D341Med (cell line): ENCODE measurements at places on chromosomes 2 and 18.

DNA sequence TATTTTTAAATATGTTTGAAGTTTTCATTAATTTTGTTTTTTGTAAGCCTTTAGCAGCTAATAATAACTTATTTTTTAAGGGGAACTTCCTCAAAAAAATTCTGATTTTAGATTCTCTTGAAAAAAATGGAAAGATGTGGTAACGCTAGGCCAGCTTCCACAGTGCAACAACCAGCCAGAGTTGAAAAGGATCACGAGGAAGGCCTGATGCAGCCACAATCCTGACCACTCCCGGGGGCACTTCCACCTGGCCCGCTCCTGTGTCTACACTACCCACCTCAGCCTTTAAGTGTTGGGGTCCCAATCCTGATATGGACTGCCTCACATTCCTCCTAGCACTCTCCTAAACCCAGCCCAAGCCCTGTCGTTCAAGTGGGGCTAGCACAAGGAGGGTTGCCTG, 101.1 kb downstream of the TMEM17 start:
- DNase-seq, result no peak

GRCh38 chr2:69764286-69765095, 22.6 kb downstream of the ANXA4 start:
- DNase-seq, result no peak

DNA sequence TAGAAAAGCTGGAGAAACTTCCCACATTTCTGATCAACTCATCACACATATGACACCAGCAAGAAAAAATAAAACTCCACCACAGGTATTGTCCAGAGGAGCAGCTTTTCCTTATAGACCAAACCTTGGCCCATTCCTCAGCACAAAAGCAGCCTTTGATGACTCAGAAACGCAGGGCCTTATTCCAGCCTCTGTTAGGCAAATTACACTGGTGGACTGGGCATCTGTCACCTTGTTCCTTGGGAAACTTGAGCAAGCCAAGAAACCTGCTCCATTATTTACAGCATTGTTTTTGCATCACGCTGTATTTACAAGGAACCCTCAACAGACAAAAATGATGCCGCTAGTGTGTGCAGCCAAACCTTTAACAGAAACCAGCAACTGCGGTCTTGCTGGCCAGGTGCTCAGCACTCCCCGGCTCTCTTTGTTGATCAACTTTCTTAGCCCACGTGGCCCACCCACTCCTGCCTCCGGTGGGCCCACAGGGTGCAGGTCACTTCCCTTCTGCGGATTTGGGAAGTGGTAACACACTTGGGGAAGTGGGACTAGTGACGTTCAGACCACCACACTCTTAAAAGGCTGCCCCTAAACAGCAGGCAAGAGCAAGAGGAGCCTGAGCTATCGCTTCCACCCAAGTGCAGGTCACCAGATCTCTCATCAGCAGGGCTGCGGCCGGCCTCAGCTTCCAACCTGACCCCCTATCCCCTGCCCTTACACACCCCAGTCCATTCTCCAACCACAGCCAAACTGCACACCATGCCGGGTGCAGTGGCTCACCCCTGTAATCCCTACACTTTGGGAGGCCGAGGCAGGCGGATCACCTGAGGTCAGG, 1.5 kb downstream of the AP1S3 start:
- no peak for DNase-seq

GRCh38 chr2:8573234-8573941, 108.5 kb upstream of the ID2 start:
- no peak for DNase-seq

- no peak for DNase-seq
Measured at GRCh38 chr2:19775838-19776237, 125.9 kb downstream of the TTC32 start.

GRCh38 chr2:221103930-221104329, 468.2 kb downstream of the EPHA4 start:
- no peak for DNase-seq

DNA sequence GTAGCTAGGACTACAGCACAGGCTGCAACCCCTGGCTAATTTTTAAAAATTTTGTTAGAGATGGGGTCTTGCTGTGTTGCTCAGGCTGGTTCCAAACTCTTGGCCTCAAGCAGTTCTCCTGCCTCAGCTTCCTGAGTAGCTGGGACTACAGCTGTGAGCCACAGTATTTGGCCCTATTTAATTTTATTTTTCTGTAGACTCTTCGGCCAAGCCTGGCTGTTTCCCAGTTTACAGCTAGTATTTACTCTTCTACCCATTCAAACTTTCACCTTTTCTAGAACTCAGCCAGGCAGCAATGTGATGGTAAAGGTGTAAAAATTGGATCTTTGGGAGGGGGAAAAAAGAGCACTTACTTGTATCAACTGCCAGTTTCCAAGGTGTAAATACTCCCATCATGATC, 35.3 kb downstream of the SH3RF3 start:
- no peak for DNase-seq

DNA sequence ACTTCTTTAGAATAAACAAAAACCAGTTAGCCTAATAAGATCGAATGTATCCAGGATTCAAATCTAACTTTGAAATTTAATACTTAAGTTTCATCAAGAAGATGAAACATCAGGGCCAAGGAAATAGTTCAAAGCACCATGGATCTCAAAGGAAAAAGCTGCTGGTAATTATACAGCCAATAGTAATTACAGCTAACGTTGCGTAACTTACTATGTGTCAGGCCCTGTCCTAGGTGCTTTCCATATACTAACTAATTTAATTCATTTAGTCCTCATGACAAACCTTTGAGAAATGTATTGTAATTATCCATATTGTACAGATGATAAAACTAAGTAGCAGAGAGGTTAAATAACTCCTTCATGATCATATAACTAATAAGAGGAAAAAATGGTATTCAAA, 598.6 kb downstream of the NYAP2 start:
- DNase-seq, result no peak

GRCh38 chr2:139079311-139079710, 299.1 kb upstream of the NXPH2 start:
- DNase-seq, result no peak

- no peak for DNase-seq
Measured at GRCh38 chr18:10170375-10170774, 256.6 kb downstream of the VAPA start.

DNA sequence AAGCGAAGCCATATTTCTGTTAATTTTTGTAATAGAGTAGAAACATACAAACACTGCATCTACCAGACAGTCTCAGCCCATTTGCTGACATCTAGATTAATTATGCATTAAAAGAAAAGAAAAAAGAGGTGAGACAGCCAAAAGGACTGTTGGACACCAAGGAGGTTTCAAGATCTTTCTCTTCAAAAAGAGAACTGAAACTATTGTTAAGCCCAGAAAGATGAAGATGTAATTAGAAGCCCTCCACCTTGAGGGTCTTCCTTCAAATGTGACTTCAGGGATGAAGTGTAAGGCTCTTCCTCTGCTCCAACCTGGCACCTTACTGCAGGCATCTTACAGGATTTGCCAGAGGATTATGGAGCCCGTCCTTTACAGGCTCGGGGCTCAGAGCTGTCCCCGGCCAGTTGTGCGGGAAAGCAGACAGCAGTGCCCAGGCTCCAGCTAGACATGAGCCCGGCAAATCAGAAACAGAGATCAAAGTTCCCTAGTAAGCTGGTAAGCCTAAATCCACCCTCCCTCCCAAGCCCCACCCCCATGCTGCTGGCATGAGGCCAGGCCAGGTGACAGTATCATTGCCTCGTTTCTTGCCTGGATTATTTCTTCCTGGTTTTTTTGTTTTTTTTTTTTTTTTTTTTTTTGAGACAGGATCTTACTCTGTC, 38.9 kb downstream of the ADI1 start:
- no peak for DNase-seq

GRCh38 chr2:66940080-66940479, 457.1 kb upstream of the ETAA1 start:
- DNase-seq, result no peak

GRCh38 chr18:44699572-44700261, 19.0 kb downstream of the SETBP1 start:
- DNase-seq, result no peak

GRCh38 chr18:13443552-13443951, 225.0 kb downstream of the LDLRAD4 start:
- DNase-seq, result no peak

DNA sequence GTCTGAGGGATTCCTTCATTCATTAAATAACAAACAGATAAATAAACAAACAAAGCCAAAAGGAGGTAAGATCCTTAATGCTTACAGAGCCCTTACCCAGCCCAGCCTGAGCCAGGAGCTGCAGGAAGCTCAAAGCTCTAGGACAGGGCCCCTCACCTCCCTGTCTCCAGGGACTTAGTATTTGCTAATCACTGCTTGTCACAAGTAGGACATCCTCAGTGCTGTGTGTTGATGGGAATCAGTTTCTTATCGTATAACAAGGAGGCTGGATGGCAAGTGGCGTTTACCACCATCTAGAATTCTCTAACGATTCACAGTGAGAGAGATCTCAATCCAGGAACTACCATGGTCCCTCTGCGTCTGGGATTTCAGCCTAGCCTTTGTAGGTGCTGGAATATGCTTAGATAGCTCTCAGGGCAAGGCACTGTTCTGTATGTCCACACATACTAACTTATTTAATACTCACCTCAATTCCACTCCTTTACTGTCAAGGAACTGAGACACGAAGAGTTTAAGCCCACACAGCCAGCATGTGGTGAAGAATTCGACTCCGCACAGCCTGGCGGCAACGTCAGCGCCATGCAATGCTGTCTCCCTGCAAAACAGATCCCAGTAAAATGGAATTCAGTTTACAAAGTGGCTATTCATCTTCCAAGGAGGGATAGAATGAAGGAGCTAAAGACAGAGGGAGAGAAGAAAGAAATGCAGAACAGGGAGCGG, 164.8 kb downstream of the MYCN start:
- DNase-seq, result no peak

- DNase-seq, result no peak
Measured at GRCh38 chr2:84078471-84078870, 380.6 kb downstream of the SUCLG1 start.

GRCh38 chr2:226524381-226524843, 275.2 kb downstream of the IRS1 start:
- DNase-seq, result no peak

DNA sequence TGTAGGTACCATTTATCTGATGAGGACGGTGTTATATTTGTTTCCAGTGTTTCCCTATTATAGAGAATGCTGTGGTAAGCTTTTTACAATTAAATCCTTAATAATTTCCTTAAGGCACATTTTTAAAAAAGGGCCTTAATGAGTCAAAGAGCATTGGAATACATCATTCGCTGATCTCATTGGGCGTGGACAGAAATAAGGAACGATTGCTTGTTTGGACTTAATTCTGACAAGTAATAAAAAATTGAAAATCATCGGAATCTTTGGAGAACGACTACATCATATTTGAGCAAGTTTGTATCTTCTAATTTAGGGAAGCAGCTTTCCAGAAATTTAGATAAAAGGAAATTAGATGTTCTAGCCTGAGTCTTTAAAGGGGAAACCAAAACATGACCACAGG, 11.3 kb downstream of the AGPS start:
- no peak for DNase-seq

DNA sequence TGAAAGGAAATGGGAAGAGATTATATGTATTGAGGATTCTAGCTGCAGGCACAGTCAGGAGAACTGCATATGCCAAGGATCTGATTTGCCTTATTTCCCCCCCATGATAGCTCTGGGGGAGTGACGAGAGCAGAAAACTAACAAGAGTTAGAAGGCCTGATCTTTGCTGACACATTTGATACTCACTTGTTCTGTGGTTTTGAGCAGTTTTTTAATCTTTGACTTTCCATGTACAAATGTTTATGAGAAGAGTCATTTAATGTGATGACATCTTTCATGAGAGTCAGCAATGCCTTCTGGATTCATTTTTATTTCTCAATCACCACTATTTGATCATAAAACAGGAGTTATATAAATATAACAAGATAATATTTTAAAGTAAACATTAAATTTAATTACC, 12.7 kb upstream of the SERPINB7 start:
- no peak for DNase-seq

DNA sequence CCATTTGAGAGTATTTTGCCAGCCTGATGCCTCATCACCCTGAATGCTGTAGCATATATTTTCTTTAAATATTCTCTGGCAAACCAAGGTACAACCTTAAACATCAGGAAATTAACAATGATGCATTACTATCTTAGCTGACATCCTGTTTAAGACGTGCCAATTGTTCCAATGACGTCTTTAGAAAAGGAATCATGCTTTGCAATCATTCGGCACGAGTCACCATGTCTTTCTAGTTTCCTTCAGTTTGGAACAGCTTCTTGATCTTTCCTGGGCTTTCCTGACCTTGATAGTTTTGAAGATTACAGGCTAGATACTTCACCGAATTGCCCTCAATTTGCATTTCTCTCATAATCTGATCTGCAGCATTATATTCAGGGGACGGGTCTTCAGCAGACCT, 88.2 kb upstream of the GLI2 start:
- DNase-seq, result no peak

- no peak for DNase-seq
Measured at GRCh38 chr2:135078417-135078816, 26.3 kb downstream of the RAB3GAP1 start.

DNA sequence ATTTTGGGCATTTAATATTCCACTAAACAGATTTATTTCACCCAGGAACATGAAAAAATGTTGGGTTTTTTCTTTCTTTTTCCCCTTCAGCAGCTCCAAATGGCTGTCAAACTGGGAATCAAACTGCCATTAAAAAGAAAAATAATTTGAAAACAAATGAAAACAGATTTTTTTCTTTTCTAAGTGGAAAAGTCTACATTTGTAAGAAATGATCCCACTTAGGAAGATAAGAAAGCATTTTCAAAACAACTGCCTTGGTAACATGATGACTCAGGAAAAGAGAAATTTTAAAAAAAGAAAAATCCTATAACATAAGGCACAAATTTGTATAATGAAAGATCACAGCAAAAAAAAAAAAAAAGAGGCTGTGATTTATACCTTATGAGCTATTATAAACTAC, 20.0 kb downstream of the ZNF521 start:
- no peak for DNase-seq

DNA sequence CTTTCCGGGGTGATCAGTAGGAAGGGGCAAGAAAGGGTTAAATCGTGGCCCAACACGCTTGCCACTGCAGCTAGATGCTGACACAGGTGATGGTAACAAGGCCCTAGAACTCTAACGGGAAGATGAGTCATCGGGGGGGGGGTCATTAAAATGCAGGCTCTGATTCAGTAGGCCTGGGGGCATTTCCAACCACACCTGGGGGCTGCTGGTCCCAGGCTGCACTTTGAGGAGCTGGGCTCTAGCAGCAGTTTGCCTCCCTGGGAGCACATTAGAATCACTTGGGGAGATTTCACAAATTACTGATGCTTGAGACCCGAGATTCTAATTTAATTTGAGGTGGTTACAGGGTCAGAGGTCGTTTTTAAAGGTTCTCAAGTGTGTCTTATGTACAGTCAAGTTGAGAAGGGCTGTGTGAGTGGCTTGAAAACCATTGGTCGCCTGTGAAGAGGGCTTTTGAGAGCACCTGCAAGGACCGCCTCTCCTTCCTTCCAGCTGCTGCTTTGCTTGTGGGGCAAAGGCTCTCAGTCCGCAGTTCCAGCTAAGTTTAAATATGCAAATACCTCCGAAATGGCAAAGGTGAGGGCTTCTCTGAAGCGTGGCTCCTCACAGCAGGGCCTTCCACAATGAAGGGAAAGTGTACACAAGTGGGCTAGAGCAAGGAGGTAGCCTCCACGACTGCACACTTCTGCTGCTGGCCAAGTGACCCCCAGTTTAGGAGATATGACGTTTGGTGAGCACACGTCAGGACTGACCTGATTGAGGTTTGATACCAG, 128.0 kb upstream of the MSH6 start:
- no peak for DNase-seq

GRCh38 chr18:74278983-74279382, 12.8 kb downstream of the CYB5A start:
- DNase-seq, result no peak

- no peak for DNase-seq
Measured at GRCh38 chr2:47512581-47513083, 109.7 kb downstream of the MSH2 start.

- DNase-seq, result no peak
Measured at GRCh38 chr18:32298171-32298667, 108.4 kb downstream of the MEP1B start.
